ENCODE measurements at places on chromosomes 3 and 15. TPM values are rescaled to one million over a fixed set of nuclear protein-coding genes. Genes with fewer than 3 reads are reported as not detected.

DNA sequence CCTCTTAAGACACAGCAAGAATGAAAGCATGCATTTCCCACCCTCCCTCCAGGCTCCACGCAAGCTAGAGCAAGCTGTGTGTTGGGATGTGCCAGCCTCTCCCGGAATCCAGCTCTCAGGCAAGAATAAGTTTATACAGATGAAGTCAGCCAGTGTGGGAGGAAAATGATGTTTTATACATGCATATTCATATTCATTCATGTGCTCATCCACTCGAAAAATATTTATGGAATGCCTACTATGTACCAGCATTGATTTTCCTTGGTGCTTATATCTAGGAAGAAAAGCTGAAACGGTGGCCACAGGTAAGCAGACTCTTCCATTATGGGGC is 62.7 kb downstream of the KLHL6 start:
- DNase-seq, result no peak

LRTM1 gene
- not detected for total RNA-seq

CFAP91 gene
- 0.11 TPM for total RNA-seq

CCK gene
- total RNA-seq, result not detected

GRCh38 chr3:16897254-16897926 is 12.6 kb downstream of the PLCL2 start:
- no peak for DNase-seq

LDHAL6B gene
- not detected for total RNA-seq

BSN gene
- 0.14 TPM for total RNA-seq

C3orf85 gene
- total RNA-seq, result not detected

THBS1 gene
- total RNA-seq, result 6.0 TPM

DNA sequence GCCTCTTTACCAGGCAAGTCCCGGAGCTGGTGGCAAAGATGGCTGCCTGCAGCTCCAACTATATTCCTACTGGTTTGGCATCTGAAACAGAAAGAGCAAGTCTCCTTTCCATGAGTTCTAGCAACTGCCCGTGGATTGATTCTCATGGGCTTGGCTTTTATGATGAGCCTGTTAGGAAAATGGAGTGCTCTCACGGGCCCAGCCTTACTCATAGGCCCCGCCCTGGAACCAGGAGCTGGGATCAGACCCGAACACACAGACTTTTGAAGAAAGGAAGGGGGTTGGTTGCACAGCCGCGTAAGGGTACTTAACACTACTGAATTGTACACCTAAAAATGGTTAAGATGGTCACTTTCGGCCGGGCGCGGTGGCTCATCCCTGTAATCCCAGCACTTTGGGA is 2.9 kb downstream of the NRROS start:
- no peak for DNase-seq

- no peak for DNase-seq
Observed at GRCh38 chr15:69314131-69314530, 15.4 kb downstream of the PAQR5 start.

GHSR gene
- not detected for total RNA-seq

- DNase-seq, result no peak
Observed at GRCh38 chr3:45869638-45870037, 16.7 kb upstream of the CCR9 start.

GRCh38 chr3:155093261-155093660 is 13.1 kb downstream of the MME start:
- DNase-seq, result no peak

DNA sequence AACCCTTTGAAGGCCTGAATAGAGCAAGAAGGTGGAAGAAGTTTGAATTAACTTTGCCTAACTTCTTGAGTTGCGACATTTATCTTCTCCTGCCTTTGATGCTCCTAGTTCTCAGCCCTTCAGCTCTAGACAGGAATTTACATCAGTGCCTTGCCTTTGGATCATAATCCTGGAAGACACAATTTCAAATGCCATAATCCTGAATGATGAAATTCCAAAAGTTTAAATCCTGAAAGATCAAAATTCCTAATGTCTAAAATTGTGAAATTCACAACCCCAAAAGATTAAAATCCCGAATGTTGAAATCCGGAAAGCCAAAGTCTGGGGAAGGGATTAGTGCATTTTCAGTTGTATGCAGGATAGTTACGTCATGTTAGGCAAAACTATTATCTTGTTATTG is 166.6 kb upstream of the PDZRN3 start:
- DNase-seq, result no peak

CELF6 gene
- 2.2 TPM for total RNA-seq
